ENCODE measurements at places on chromosomes 2 and 18.

DNA sequence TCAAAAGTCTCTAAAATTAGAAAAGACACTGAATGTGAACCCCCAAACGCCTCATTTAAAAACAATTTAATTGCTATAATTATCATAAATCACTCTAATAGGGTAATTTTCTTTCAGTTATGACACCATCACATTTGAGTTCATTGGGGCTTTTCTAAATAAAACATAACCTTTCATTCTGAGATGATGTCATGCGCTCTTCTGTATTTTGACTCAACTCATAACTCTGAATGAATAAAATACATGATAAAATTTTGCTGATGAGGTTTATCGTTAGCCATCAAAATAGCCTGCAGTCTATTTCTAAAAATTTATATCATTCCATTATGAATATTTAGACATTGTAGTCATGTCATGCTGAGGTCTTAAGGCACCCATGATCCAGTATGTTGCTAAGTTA is 1099.7 kb downstream of the SUCLG1 start:
- DNase-seq: no peak

DNA sequence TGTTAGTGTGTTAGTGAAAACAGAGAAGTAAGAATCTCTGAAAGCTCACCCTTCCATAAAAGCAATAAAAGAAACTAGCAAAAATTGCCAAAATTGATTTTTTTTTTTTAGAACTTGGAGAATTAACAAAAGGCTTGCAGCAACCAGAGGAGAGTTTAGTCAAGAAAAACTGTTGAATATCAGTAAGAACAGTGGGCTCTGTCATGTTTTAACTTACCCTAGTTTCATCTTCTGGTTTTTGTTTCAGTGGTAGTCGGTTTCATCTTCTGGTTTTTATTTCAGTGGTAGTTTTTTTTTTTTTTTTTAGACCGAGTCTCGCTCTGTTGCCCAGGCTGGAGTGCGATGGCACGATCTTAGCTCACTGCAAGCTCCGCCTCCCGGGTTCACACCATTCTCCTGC is 580.9 kb downstream of the NYAP2 start:
- DNase-seq: no peak

DNA sequence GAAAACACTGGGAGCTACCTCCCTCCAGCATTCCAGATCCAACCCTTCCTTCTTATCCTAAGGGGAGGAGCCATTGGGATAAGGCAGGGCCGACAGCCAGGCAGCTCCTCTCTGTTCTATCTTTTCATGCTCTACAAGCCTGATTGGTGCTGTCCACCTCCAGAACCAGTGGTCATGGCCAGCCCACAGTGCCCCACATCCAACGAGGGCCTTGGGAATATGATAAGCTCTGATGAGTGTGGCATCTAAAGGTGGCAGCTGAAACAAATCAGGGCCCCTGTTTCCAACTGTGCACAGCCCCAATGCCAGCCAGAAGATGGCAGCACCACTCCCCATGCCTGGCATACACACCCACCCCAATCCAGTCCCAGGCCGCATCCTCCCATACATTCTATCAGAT is 329.3 kb downstream of the C1D start:
- peak; percentile 12 for DNase-seq

DNA sequence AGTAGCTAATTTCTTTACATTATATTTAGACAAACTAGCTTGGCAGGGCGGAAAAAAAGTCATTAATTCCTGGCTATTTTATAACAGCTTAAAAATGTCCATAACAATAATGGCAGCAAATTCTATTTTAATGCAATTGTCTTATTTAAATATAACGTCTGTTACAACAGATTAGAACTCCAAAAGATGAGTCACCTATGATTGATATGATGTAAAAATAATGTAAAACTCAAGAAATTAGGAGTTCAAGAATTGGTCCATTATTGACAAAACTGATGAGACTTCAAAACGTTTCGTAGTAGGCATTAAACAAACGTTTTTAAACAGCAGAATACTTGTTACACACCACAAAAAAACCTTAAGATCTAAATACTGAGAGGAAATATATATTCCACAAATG is 2.7 kb downstream of the XPO1 start:
- no peak for DNase-seq

- no peak for DNase-seq
These were observed 333.2 kb upstream of the UBE2E3 start for GRCh38 chr2:180647221-180647620.

- no peak for DNase-seq
These were observed 420.8 kb upstream of the SPHKAP start for GRCh38 chr2:228602288-228602687.

GRCh38 chr2:190838492-190838910 is 42.1 kb upstream of the GLS start:
- DNase-seq: no peak

DNA sequence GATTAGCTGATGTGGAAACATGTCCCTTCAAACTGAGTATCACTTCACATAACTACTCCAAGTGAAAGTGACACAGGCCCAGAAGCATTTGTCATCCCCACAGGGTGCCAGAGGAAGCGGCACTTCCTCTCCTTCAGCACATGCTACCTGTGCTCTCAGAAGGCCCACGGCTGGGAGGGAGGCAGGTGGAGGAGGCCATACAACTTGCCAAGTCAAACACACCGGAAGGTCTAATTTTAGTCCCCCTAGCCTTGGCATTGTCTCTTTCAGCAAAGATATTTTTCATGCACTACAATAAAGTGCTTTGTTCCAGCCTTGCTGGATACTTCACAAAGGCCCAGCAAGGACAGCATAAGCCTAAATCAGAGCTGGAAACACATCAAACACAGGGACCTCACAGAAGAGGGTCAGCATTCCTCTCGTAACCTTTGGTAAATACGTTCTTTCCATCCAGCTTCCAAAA is 38.0 kb downstream of the VSNL1 start:
- DNase-seq: peak; percentile 35

DNA sequence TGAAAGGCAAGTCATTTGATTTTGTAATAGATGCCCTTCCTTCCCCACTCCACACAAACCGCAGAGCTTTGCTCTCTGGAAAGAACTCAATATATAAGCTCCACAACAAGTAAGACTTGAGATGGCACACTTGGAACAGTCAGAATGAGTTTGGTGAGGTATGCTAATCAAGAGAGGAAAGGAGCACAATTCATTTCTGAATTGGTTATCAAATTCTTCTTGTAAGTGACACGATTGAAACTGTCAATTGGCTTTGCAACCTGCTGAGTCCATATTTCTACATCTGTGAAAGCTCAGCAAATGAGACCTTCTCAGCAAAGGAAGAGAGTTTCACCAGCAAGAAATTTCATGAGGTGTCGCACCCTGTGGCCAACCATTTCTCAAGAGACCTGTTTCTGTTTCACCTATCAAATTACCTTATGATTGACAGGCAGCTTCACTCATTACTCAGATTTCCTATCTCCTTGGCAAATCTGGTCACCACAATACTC is 19.1 kb downstream of the CTLA4 start:
- DNase-seq: no peak

GRCh38 chr18:13579874-13580273 is 146.5 kb downstream of the FAM210A start:
- DNase-seq: no peak

DNA sequence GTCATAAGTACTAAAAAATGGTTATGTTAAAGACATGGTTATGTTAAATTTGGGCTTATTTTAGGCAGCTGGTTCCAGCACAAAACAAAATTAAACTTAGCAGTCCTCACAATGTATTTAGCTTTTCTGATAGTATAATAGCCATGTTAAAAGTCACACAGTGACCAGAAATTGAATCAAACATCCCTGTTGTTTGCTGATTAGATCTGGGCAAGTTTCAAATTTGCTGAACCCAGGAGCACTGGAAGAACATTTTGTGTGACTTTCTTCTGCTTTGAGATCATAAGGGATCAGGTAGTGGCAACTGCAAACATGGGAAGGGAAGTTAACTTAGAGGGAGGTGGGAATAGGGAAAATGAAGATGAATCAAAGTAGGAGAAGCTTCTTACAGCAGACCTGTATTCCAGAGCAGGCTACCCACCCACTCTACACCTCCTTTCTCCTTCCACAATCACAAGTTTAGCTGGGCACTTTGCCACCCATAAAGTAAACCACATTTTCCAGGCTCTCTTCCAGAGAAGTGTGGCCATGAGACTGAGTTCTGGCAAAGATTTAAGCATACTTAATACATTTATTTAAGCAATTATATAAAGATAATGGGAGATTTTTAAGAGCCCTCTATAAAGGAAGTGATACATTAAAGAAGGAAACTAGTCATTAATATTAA is 616.1 kb upstream of the LRATD1 start:
- DNase-seq: no peak

DNA sequence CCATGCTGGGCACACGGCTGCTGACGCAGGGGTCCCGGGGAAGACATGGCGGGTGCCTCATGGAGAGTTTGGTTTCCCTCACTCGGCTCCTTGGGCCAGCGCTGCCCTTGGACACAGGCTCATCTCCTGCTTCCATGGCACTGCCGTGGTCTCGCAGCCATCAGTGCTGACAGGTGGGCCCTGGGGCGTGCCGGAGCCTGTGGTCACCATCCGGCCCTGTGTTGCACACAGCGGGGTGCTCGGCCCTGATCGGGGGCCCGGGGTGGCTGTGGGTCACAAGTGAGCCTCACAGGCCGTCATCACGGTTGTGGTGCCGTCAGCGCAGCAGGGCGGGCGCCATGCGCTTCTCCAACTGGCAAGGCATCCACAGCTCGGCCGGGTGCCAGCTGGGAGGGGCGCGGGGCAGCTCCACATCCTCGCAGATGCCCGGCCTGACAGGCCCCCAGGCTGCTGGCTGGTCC is 582 bp downstream of the RTP5 start:
- DNase-seq: no peak

GRCh38 chr18:75727456-75727855 is 300.0 kb upstream of the SMIM21 start:
- peak; percentile 21 for DNase-seq

DNA sequence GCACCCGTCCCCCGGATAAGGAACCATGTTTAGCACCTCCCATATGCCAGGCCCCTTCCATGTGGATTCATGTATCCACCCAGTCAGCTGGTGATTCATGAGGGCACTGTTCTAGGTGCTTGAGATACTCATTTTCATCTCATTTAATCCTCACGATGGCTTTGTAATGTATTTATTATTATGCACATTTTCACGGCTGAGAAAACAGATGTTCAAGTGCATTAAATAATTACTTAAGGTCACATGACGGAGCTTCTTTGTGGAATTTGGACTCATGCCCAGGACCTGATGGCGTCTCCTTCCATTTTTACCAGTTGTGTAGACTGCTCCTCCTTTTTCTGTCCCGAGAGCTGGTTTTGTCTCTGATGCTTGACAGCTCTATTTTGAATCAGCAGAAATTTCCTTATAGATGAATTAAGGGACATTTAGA is 72.2 kb upstream of the RBM44 start:
- no peak for DNase-seq

GRCh38 chr2:69578198-69578540 is 65.4 kb downstream of the AAK1 start:
- DNase-seq: no peak

- DNase-seq: no peak
These were observed 36.5 kb downstream of the GALM start for GRCh38 chr2:38702413-38702812.

GRCh38 chr2:36356990-36357846 is 1.6 kb downstream of the CRIM1 start:
- no peak for DNase-seq

GRCh38 chr2:121483846-121484245 is 46.8 kb upstream of the RNU4ATAC start:
- no peak for DNase-seq

GRCh38 chr2:109428281-109428680 is 185.5 kb downstream of the SEPTIN10 start:
- no peak for DNase-seq

DNA sequence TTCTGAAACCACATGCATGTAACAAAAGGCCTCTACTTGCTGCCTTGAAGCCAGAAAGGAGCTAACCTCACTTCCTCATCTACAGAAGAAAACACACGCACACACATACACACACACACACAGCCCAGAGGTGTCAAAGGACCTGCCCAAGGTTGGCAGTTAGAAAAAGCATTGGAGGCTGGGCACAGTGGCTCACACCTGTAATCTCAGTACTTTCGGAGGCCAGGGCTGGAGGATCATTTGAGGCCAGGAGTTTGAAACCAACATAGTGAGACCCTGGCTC is 125.9 kb upstream of the RNF152 start:
- DNase-seq: no peak

DNA sequence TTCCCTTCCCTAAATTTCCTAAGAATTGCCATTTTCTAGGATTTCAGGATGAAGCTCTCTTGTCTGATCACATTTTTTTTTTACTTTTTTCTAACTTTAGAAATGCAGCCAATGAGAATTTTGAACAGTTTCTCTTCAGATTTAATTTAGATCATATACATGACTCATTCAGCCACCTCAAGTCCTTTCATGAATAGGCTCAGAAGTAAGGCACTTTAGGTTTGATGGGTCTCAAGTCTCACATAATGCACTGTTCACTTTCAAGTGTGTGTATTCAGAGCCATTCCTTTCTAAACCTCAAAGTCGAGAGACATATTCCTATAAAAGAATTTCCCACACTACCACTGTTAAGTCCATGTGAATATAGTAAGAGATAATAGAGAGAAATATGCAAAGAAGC is 614.1 kb upstream of the VRK2 start:
- no peak for DNase-seq
